ENCODE measurements at places on chromosomes 2 and 18.

- no peaks in the 10 kb centered on the region for H3K4me1 ChIP-seq
- no peaks in the 10 kb centered on the region for H3K36me3 ChIP-seq
- DNase-seq, result no peak
- no peak overlapping the region for H3K4me3 ChIP-seq
- no peaks in the 10 kb centered on the region for H3K27me3 ChIP-seq
These were observed 298.6 kb downstream of the SUCLG1 start for GRCh38 chr2:84160453-84160852.

DNA sequence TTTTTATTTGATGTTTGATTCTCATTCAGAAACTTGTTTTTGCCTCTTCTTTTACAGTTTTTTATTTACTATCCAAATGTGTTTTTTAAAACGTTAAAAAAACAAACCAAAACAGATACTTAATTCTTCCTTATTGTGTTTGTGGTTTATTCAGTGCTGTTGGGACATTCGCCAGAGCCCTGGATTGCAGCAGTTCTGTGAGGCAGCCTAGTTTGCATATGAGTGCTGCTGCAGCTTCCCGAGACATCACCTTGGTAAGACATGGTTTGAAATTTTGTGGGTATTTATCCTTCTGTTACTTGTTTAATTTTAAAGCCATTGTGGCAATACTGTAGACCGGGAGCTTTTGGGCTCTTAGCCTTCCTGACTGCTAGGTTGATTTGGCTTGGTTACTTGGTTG is 91.2 kb downstream of the MTA3 start:
- no peak overlapping the region for H3K27ac ChIP-seq
- no peaks in the 10 kb centered on the region for H3K4me1 ChIP-seq
- no peak for DNase-seq
- H3K36me3 ChIP-seq, result no peaks in the 10 kb centered on the region
- no peak overlapping the region for H3K4me3 ChIP-seq

DNA sequence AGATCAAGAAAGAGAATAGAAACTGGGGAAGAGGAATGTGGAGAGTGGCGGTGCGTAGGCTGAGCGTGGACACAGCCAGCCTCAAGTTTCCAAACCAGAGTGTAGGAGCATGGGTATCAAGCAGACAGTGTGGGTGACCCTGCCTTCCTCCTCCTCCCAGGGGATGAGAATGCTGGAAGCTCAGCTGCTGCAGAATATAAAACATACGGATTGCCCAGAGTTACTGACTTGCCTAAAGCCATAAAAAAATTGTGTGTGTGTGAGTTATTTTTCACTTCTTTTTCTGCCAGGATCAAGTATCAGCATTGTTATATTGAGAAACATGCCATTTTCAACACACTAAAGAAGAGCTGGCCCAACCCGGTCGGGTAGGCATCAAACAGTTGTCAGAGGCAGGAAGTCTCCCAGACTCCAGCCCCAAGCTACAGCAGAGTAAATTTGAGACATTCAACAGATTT is 333.3 kb upstream of the ACVR2A start:
- H3K27me3 ChIP-seq, result no peaks in the 10 kb centered on the region
- no peak overlapping the region for H3K4me3 ChIP-seq
- no peaks in the 10 kb centered on the region for H3K36me3 ChIP-seq

DNA sequence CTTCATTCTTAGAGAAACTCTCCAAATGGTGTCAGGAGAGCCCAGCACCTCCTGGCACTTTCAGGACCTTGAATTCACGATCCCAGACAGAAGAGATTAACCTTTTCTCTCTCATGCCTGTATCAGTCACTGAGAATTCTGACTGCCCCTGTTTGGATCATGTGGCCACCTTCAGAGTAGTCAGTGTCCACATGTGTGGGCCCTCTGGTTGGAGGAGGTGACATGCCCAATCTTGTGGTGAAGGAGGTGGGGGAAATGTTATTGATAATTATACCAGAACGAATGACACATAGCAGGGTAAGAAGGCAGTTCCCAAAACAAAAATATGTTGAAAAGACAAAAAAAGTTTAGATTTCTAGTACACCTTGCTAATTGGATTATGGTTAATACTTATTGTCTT is 31.7 kb downstream of the UBXN4 start:
- no peaks in the 10 kb centered on the region for H3K27me3 ChIP-seq
- H3K36me3 ChIP-seq, result no peaks in the 10 kb centered on the region
- no peak overlapping the region for H3K27ac ChIP-seq
- no peaks in the 10 kb centered on the region for H3K4me1 ChIP-seq

DNA sequence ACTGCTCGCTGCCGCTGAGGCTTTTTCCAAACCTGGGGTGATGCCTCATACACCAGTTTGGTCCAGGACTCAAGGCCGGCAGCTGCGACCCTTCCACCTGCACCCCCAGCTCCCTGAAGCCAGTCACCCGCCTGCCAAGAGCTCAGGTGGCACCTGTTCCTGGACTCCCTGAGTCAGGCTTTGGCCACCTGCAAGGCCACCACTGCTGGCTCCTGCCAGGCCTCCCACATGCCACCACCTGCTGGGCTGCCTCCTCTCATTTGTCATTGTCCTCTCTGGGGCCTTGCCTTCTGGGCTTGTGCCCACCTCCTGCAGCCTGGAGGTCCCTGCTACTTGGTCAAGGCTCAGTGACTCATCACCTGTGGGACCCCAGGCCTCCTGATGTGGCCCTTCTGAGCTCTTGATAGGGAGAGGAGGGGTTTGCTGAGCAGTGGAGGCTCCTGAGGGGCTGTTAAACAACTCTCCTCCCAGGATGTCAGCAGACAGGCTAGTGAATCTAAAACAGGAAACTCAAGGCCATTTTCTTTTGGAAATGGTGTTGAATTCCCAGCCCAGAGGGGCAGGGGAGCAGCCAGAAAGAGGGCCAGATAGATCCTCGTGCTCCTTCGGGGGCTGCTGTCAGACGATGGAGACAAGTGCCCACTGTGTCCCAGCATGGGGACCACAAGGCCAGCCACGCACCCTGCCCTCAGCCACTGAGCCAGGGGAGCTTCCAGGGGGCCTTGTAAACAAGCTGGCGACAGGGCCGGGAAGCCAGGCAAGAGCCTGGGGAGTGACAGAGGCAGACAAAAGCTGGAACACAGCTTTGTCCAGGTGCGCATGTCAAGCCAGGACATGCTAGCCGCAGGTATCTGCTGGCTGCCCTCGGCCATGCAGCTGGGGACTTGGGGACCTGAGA is 416.8 kb downstream of the LRATD1 start:
- no peaks in the 10 kb centered on the region for H3K36me3 ChIP-seq
- H3K4me3 ChIP-seq, result no peak overlapping the region
- no peaks in the 10 kb centered on the region for H3K27me3 ChIP-seq
- DNase-seq, result no peak
- H3K4me1 ChIP-seq, result no peaks in the 10 kb centered on the region

GRCh38 chr18:13256444-13257305 is 38.1 kb downstream of the LDLRAD4 start:
- no peak overlapping the region for H3K4me3 ChIP-seq
- no peaks in the 10 kb centered on the region for H3K36me3 ChIP-seq
- H3K27ac ChIP-seq, result no peak overlapping the region
- H3K27me3 ChIP-seq, result no peaks in the 10 kb centered on the region
- DNase-seq, result no peak
